ENCODE measurements at places on chromosomes 11 and 22.

GRCh38 chr22:46018859-46019258, 41.9 kb upstream of the WNT7B start:
- no peak for DNase-seq

- DNase-seq: no peak
These were observed 122.2 kb downstream of the ARL14EP start for GRCh38 chr11:30445056-30445455.

- no peak for DNase-seq
These were observed 11.5 kb upstream of the YWHAH start for GRCh38 chr22:31932863-31933262.

- no peak for DNase-seq
These were observed 10.3 kb downstream of the YAP1 start for GRCh38 chr11:102120437-102120973.

DNA sequence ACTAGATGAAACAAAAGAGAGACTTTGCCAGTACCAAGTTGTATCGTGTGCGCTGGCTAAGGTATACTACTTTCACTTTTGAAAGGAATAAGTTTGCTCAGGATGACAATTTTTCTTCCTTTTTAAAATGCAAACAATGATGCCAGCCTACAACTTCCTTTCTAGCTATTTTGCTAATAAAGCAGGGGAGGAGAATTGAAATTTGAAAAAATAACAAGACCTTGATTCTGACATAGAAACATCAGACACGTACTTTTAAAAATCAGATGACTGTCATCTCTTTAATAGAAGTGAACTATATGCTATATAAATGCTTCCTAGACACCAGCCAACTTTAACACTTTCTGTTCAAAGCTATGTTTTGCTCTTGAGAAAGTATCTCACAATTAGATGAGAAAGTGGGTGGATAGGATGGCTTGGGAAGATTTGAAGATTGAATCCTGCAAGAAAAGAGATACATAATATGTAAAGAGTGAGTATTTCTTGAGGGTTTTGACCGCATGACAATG, 41.7 kb upstream of the BLID start:
- no peak for DNase-seq

- no peak for DNase-seq
These were observed 27.7 kb upstream of the MUC5B start for GRCh38 chr11:1194977-1195681.

DNA sequence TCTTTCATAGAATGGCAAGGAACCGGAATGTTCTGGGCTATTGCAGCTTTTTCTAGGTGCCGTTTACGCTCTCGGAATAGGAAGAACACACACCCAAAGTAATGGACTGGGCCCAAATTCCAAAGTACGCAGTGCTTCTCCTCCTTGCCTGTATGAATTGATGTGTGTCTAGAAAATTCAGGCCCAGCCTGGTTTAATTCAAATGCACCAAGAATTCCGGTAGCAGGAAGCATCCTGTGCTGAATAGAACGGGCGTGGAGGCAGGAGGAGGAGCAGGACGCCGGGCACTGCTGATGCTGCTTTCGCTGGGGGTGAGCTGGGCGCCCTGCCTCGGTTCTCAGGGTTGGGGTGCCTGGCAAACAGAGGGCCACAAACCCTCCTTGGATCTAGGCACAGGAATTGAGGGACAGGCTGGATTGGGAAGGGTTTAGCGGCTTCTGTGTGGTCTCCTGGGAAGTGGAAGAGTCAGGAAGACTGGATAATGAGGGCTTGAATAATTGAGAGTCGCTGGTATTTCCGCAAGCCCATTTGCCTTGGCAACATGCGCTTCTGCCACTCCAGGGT, 2.0 kb downstream of the PARVB start:
- DNase-seq: no peak

GRCh38 chr22:29530716-29531115, 22.8 kb downstream of the THOC5 start:
- no peak for DNase-seq

GRCh38 chr11:65078786-65079342, 5.0 kb downstream of the CDCA5 start:
- DNase-seq: no peak

DNA sequence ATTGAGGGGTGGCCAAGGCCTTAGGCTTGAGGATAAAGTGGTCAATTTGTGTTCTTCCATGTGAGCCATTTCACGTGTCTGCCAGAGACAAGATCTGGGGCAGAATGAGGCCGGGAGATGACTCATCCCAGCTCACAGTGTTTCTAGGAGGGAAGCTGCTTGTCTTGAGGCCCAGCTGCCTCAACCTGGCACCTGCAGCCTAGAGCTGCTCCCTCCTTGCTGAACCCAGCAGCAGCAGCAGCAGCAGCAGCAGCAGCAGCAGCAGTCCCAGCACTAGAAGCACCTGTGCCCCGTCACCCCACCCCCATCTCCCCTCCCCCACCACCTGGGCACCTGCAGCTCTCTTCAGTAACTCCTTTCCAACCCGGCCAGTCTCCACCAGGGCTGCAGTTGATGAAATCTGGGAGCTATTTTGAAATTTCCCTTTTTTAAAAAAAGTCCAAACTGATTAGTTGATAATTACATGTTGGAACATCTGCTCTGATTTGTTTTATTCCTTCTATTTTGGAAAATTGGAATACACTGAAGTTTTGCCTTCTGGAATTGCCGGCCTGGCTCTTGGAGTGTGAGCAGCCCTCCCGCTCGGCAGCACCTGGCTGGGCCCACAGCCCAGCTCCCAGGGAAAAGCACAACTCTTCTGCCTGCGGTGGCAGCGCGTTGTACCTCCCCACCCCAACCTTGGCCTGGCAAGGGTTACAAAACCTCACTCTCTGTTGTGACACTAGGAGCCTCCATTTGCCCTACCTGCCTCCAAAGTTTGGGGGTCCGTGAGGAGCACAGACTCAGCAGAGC, 143.5 kb downstream of the NXPE2 start:
- DNase-seq: peak; percentile 36

- DNase-seq: no peak
These were observed 40.0 kb downstream of the ZC3H12C start for GRCh38 chr11:110133160-110133559.

DNA sequence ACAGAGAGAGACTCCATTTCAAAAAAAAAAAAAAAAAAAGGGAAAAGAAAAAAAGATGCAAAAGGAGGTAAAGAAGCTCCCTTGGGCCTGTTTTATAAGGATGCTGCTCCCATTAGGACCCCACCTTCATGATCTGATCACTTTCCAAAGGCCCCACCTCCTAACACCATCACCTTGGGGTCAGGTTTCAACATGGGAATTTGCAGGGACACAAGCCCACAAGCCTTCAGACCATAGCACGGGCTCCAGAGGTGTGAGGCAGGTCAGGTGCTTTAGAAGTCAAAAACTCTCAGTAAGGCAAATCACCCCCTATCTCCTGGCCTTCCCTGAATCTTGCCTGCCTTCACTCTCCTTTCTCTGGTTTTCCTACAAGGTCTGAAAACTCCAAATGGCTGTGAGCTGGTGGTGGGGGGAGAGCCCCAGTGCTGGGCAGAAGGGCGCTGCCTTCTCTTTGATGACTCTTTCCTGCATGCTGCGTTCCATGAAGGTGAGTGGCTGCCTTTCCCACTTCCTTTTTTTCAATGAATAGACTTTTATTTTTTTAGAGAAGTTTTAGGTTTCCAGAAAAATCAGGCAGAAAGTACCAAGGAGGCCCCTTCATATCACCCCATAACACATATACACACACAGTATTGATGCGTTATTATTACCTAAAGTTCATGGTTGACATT, 13.2 kb downstream of the ASPHD2 start:
- no peak for DNase-seq

DNA sequence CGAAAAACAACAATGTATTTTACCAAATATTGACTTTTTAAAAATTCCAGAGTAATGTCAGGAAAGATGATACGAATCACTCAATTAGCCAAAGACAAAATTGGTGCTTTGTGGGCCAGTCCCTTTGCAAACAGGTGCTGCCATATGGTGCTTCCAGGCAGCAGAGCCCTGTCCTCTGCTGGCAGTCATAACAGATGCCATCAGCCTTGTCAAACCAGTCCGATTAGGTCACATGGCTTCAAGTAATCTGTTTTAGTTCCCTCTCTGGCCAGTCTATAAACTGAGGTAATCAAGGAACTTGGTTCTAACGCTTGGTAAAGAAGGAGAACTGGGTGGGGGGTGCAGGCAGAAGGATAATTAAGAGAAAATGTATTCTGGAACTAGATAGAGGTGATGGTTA, 49.1 kb upstream of the CAPRIN1 start:
- peak; percentile 65 for DNase-seq

DNA sequence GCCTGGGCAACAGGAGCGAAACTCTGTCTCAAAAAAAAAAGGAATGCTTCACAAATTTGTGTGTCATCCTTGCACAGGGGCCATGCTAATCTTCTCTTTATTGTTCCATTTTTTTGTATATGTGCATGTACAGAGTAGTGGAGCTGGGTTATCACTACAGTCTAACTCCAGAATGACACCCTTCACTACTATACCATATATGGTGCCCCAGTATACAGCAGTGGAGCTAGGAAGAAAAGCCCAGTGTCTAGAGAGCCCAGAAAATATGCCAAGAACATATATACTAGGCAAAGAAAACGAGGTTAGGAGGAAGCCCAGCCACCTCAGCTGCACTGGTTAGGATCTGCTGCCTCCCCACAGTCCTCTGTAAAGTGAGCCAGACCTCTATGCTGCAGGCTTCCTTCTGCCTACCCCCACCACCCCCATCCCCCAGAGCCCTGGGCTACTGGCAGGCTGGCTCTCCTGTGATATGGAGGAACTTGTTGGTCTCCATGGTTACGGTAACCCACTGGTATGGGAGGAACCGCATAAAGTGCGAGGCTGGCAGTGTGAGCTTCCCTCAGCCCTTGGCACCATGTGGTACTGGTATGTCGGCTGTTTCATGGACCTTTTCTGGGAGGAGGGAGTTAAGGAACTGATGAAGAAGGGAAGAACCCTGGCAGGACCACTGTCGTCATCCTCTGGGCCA, 34.3 kb downstream of the RCOR2 start:
- no peak for DNase-seq

DNA sequence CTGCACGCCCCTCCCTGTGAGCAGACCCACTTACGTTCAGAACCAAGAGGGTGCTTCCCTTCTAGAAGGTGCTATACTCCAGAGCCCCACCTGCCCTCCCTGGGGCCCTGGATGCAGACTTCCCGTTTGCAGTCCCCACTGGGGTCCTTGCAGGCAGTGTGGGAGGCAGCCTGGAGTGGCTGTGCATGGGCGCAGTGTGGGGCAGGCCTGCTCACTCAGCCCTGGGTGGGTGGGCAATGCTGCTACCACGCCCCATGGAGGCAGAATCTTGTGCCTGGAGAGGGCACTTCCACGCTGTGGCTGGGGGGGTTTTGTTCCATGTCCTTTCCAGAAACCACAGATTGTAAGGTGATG, 116.2 kb downstream of the KCNQ1OT1 start:
- no peak for DNase-seq
